Umbilical cord (tissue), 2 donors: ENCODE measurements at places on chromosomes 12 and 14.

DNA sequence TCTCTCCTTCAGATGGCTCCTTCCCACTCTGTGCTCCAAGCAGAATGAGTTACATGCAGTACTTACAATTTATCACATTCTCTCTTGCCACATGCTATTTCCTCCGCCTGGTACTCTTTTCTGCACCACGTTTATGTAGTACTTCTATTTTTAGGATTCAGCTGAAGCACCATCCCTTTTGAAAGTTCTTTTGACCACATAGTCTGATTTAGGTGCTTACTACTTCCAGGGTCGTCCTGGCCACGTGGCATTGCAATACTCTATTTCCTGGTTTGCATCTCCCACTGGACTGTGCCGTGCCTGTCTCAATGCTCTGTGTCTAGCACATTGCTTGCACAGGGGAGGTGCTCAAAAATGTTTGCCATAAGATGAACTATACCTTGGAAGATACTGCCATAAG is 16.3 kb upstream of the TBC1D30 start:
- DNase-seq: no peak

- DNase-seq: no peak
These were observed 128.4 kb downstream of the BBS10 start for GRCh38 chr12:76219806-76220205.

DNA sequence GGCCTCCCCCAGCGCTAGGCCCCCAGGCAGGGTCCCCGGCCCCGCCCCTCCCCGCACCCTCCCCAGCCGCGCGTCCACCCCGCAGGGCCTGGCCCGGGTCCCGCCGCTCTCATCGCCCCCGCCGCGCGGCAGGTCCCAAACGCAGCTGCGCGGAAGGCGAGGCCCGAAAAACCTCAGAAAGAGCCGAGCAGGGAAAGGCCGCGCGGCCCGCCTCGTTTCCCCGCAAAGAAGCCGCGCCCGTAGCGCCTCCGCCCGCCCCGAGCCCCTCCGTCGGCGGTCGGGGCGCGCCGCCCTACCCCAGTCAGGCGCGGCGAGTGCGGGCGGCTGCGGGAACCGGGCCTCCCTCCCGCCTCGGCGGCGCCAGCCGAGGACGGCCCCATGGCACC is 324 bp downstream of the POLE start:
- DNase-seq: peak; percentile 21

DNA sequence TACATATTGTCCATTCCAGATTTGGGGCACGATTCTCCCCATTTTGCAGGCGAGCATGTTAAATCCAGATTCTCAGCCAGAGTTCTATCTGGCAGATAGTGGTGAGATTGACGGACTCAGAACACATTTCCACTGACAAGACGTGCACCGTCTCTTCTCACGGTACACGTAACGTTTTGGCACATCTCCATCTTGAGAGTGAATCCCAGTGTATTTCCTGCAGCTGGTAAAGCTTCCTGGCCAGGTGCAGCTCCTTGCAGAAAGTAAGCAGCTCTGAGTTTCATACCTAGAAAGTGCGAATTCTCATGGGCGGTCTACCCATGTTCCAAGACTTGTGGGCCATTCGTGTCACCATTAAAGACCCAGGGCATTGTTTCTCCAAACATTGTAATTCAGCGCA is 102.6 kb downstream of the TSPAN9 start:
- DNase-seq: no peak

- DNase-seq: no peak
These were observed 3.1 kb downstream of the HDAC7 start for GRCh38 chr12:47816403-47817271.
